ENCODE measurements at places on chromosomes 1 and 21.
A peak's percentile ranks its signal among the peaks of the same experiment; 100 is the strongest.

- peak; percentile 71 for DNase-seq
Observed at GRCh38 chr1:226626577-226626956, 78.0 kb downstream of the STUM start.

GRCh38 chr1:8603220-8603616 is 214.2 kb downstream of the RERE start:
- peak; percentile 34 for DNase-seq

GRCh38 chr1:10897981-10898728 is 101.7 kb upstream of the CASZ1 start:
- DNase-seq, result no peak

GRCh38 chr1:185467122-185467521 is 150.1 kb upstream of the IVNS1ABP start:
- DNase-seq, result no peak

DNA sequence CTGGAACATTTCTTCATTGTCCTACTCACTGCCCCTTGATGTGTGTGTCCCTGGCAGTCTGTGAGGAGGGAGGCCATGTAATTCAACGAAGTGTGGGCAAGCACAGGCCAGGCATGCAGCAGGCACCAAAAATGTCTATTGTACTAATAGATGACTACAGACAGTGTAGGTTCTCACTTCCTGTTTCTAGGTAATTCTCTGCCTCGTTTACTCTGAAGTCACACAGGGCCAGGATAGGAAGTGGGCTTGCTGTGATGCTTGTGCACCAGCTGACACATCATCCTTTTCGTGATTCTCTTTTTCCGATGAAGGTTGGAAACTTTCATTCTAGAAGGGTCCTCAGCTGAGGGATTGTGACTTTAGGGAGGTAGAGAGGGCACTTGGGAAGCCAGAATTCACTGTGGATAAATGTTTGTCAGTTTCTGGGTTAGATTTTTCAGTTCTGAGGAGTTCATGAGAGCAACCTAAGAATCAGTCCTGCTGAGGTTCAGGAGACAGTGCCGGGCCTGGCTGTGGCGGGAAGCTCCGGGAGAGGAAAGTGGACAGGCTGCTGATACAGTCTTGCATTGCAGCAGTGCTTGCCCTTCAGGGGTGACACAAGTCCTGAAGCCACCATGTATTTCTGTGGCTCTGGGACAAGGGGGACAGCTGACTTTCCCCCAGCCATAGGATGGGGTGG is 4.3 kb upstream of the CSF1 start:
- no peak for DNase-seq

DNA sequence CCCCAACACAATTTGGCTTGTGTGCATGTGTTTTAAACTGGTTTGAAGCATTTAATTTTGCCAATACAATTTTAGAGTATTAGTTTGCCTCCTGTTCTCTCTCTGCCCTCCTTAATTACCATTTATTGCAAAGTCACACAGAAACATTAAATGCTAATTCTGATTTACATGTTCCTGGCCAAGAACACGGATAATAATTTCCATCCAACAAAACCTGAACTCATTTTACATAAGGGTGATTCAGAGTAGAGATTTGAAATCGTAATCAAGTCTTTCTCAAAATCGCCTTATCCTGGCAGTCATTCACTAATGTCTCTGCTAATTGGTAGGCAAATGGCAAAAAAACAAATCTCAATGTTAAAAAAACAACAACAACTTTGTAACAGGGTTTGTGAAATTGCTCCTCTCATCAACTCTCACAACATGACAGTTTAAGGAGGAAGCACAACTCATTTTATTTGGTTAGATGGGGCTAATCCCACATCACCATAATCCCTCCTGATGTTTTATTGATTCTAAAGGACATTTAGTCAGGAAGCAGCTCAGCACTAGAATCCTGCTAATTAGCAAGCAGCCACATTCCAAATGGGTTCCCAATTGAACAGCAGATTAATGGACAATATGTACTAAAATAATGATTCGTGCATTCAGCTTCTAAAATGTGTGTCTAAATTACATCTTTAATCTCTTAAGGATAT is 55.9 kb downstream of the C1orf87 start:
- DNase-seq, result no peak

- peak; percentile 79 for DNase-seq
Observed at GRCh38 chr1:12184008-12184681, 17.4 kb downstream of the TNFRSF1B start.

GRCh38 chr21:17900281-17900989 is 81.3 kb upstream of the C21orf91 start:
- no peak for DNase-seq

DNA sequence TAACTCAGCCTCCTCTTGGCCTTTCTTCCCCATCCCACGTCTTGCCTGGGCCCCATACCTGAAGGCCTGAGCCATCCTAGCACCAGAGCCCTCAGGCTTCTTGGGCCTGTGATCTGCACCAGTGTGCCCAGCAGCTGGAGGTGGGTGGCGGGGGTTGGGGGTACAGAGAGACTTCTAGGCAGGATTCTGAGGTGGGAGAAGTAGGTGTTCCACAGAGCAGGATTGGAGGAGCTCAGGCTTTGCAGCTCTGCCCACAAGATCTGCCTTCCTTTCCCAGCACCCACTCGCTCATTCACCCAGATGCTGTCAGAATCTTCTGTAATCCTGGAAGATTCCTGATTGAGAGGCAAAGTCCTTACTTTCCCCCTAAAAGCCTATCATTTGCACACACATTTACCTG is 10.0 kb upstream of the GJB5 start:
- DNase-seq, result no peak

DNA sequence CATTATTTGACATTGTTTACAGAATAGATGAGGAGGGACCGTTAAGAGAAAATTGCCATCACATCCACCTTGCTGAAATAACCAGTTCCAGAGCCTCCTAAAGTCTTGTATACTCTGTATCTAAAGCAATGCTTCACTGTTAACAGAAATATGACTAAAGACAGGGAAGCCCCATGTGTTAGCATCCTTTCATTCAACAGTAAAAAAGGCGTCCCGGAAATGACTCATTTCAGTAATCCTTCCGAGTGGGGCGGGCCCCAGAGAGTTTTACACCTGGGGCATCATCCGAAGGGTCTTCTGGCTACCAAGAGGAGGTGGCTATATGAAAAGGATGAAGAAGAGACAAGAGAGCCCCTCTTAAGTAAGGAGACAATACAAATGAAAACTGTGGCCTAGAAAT is 227.2 kb downstream of the SLC45A1 start:
- DNase-seq, result no peak

GRCh38 chr1:63988941-63989340 is 214.5 kb upstream of the UBE2U start:
- DNase-seq, result no peak

- no peak for DNase-seq
Observed at GRCh38 chr21:38766987-38767722, 38.6 kb upstream of the ETS2 start.

DNA sequence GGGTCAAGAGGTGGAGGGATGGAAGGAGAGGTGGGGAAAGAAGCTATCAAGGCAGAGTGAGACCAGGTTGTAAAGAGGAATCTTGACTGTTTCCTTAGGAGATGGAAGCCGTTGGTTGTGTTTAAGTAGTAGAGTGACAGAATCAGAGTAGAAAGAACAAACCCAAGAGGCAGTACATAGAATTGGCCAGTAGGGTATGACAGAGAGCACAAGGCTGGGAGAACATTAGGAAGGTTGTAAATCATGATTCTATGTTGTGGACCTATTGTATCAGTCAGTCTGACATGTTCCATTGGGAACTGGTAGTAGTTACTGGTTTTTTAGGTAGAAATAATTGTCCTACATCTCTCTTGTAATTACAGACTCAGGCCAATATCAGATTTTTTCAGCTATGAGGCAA is 486.9 kb upstream of the USP24 start:
- no peak for DNase-seq

DNA sequence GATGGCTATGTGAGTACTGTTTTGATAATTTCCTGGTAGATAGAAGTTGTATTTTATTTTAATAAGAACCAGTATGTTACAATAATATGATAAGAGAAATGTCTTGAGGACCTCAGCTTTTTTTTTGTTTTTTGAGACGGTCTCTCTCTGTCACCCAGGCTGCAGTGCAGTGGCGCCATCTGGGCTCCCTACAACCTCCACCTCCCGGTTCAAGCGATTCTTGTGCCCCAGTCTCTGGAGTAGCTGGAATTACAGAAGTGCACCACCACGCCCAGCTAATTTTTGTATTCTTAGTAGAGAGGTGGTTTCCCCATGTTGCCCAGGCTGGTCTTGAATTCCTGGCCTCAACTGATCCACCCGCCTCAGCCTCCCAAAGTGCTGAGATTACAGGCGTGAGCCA is 968.1 kb upstream of the ADGRL4 start:
- DNase-seq, result no peak

DNA sequence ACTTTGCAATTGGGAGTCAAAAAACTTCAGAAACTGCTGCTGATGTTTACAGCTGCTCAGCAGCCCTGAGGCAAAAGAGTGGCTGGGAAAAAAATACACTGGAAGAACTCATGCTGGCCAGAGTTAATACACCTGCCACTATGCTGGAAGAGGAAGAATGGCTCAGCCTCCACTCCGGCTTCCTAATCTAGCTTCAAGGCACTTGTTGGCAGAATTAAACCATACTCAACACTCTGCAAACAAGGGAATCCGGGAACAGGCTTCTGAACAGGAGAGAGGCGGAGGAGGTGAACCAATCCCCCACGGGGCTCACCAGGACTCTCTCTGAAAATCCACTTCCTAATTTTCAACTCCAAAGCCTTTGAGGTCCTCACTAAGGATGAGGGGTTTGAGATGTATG is 120.1 kb downstream of the CCDC185 start:
- no peak for DNase-seq

- DNase-seq, result no peak
Observed at GRCh38 chr1:153567621-153568366, 2.1 kb upstream of the S100A2 start.

GRCh38 chr1:115668579-115668978 is 26.8 kb downstream of the VANGL1 start:
- DNase-seq, result peak; percentile 63

DNA sequence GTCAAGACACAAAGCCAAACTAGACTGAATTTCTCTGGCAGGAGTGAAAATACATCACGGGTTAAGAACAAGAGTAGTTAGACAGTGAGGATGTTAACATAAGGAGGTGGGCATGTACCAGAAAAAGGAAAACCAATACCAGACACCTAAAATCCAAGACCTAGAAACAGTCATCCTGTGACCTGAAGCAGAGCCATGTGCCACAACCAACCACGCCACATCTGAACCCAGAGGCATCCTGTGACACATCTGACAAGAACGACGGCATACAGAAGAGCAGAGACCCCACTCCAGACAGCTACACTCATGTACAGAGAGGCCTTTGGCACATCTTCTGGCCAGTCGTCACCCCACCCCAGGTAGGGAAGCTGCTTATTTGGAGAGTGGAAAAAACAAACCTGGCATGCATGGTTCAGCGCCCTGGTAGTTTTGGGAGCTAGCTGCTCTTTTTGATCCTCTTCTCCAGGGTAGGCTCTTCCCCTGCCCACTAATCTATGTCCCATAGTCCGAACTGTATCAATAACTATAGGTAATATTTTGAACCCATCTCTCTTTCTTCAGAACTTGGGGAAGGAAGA is 72.1 kb downstream of the SLC45A1 start:
- no peak for DNase-seq

- DNase-seq, result no peak
Observed at GRCh38 chr21:38820471-38821239, 14.9 kb downstream of the ETS2 start.

DNA sequence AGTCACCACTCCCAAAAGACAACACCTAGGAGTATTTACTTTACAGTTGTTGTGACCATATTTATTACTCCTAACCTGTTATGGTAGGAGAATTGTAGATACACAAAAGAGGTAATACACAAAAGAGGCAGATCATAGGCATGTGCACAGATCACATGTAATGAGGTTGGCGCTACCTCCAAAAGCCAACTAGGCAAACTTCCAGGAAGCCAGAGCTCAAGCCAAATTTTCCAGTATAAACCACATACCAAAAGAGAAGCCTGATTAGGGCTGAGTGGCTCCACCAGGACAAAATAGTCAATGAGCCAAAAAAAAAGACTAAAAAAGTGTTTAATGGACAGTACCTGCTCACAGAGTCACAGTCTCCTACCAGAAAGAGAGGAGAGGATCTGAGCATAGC is 195.0 kb upstream of the PBX1 start:
- DNase-seq, result no peak

GRCh38 chr1:66331658-66332547 is 202.1 kb upstream of the SGIP1 start:
- peak; percentile 93 for DNase-seq

Data from EH (cell line).